Activated CD4-positive, alpha-beta T cell treated with anti-CD3 and anti-CD28 coated beads, Interleukin-2, amount 10 ng/mL, durations not matched to agents 7 days and 5 days (primary cell): ENCODE measurements at places on chromosomes 1 and 21. TPM values are rescaled to one million over a fixed set of nuclear protein-coding genes. Genes with fewer than 3 reads are reported as not detected.

Gene RNF186
- total RNA-seq = not detected

Gene TEDDM1
- total RNA-seq = not detected

Gene KCNJ9
- total RNA-seq = not detected

Gene TRABD2B
- not detected for total RNA-seq

Gene CYP4A22
- total RNA-seq = not detected
